ENCODE measurements at places on chromosomes 5 and 9.

DNA sequence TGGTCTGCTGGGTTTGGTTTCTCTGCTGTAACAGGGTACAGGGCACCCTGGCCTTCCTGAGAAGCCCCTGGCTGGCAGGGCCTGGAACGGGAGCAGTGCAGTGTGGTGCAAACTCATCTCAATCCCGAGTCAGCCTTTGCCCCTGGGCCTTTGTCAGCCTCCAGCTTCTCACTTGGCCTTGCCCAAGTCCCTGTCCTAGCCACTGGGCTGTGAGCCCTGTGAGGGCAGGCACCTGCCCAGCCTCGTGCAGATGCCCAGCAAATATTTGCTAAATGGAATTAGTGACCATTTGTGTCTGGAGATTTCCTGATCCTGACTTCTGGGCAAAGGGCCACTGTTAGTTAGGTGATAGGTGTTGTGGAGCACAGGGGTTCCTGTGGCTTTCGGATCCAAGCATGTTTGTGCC is 13.0 kb downstream of the RGS3 start:
- DNase-seq, result no peak

DNA sequence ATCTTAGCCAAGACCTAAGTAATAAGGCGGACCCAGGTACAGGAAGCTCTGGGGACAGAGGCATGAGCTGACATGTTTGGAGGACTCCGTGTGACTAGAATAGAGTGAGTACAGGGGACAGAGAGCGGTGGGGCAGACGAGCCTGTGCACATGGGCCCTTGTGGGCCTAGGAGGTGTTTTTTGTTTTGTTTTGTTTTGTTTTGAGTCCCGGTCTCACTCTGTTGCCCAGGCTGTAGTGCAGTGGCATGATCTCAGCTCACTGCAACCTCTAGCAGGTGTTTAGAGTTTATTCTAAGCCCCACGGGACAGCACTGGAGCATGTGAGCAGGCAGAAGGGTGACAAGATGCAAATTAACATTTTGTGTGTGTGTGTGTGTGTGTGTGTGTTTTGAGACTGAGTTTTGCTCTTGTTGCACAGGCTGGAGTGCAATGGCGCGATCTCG is 3.1 kb upstream of the EEIG1 start:
- DNase-seq, result no peak

- DNase-seq, result no peak
Observed at GRCh38 chr5:173245319-173246134, 10.5 kb upstream of the NKX2-5 start.

GRCh38 chr5:35089334-35090314 is 41.9 kb upstream of the AGXT2 start:
- peak; percentile 67 for DNase-seq

DNA sequence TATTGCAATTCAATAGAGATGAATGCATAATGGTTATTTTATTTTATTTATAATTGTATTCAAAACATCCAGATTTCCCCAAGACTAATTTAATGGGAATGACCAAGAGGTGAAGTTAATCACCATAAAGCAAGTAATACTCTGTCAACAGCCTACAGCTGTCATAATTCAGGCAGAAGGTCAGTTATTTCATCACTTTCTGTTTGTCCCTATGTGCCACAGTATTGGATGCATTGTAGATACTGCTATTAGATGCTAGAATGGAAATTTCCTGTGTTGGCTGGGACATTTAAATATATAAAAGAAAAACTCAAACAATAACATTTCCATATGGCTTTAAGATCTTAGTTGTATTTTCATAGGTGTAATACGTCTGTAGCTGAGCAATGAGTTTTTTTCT is 56.7 kb upstream of the MINAR2 start:
- no peak for DNase-seq

DNA sequence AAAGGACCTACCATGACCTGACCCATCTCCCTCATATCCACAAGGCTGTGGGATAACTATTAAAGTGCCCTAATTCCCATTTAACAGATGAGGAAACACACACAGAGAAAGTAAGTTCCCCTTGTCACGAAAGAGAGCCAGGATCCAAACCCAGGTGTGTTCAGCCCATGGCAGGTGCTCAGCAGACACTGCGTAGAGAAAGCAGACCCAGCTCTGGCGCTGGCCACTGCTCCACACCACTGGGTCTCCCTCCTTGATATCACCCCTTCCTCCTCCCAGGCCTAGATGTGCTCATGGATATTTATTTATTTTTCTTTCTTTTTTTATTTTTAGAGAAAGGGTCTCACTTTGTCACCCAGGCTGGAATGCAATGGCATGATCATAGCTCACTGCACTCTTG is 24.0 kb upstream of the CORO2A start:
- DNase-seq, result no peak

GRCh38 chr9:89969881-89970639 is 365.2 kb downstream of the GADD45G start:
- DNase-seq, result no peak

DNA sequence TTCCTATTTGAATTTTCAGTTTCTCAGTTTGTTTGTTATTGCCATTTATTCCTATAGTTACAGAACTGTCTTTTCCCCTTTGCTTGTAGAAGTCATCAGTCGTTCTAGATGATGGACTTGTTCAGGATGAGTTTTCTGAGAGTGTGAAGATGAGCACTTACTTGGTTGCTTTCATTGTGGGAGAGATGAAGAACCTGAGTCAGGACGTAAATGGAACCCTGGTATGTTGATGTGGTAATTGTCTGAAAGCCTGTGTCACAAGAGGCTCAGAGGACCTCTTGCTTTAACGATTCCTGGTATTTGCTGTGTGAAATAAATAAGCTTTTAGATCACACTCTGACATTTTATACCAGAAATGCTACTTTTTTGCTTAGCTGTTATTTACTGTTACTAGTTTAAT is 50.6 kb downstream of the LNPEP start:
- no peak for DNase-seq

DNA sequence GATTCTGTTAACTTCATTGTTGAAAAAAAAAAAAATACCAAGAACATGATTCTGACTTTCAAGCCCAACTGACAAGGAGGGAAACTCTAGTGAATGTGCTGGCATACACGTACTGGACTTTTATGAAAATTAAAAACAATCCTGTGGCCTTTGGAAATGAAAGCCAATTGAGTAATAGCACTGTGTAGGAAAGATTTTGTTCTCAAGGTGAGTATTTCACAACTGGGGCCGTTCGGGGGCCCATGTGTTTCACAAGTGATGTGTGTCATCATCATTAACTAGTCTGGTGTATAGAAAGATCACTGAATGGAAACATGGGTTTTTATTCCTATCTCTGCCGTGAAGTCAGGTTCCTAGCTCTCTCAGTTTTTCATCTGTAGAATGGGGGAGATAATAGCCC is 605.0 kb upstream of the CLINT1 start:
- DNase-seq, result peak; percentile 68

DNA sequence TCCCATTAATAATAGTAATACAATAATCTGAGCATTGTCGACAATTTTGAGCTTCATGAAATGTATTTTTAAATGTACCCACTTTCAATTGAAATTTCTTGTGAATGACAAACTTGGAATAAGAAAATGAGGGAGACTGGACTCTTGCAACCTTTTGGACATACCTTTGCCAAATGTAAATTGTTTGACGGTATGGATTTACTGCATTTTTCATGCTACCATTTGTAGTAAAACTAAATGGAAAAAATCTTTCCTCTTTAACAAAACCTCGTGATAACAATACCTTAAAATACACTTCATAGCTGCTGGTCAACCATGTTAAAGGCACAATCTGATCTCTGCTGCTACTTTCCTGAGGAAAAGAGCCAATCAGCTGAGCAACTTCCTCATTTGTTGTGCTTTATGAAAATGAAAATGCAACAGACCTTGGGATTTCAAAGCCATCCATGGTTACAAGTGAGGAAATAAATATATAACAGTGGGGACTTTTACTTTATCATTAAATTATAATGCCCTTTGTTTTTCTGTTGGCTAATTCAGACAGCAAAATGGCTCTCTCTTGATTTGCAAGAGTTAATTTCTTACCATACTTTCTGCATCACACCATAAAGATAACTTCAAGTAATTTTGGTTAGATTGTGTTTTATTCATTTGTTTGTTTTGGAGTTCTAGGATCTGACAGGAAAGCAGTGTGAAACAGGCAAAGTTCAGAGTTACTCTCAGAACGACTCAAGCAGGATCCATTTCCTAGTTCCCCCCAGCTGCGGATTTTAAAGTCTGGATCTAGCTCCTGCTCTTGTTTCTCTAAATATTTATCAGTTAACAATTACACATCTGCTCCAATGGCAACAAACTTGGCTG is 1.1 kb downstream of the ALDH1A1 start:
- no peak for DNase-seq

DNA sequence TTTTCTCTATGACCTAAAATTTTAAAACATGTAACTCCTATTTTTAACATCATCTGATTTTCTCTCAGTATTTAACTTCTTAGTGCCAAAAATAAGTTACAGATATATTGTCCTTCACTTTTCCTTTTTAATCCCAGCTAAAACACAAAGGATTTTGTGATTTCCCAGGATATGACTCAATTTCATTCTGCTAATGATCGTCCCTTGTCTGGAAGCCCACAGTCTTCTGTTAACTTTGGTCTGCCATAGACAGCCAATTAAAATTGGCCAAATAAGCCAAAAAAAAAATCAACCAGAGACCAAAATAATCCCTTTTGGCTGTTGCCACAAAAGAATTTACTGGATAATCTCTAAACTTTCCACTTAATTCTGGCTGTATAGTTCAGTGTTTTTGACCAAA is 124.5 kb upstream of the FST start:
- no peak for DNase-seq

DNA sequence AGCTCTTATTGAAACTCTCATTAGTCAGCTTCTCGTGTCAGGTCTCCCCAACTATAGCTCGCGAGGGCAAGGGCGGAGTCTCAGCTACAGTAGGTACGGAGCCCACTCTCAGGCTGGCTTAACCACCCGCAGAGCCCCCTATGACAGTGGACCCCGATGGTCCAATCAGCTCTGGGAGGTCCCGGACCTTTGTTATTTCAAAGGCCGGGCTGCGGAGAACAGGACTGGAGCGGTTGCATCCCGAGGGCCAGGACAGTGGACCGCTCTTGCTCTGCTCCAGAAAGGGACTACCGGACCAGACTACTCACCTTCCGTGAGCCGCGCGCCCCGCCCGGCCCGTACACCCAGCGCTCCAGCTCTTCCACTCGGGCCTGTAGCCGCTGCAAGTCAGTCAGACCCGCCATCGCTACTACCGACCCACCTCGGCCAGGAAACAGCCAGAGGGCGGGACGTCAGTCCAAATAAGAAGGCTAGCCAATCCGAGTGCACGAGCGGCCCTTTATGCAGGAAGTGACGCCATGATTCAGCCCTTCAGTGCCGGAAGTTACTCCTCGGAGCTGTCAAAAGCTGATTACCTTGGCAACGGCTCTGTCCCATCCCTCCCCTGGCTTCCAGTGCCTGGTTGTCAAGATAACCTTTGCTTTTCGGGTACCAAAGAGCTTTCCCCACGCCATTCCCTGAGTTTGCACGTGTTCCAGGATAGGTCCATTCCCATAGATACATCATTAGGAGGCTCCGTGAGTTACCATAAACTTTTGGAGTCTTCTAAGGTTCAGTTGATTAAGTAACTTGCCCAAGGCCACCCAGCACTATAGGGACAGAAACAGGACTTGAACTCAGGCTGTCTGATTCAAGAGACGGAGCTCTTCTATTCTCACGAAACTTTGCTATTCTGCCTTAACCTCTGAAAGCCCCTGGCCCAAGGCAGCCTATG is at the start of gene DCTN3:
TSS of gene DCTN3 (minus strand) at position 435 of the 934 bp plus-strand sequence. CDS start at position 404, 31 bp downstream.
- peak; percentile 96 for DNase-seq

DNA sequence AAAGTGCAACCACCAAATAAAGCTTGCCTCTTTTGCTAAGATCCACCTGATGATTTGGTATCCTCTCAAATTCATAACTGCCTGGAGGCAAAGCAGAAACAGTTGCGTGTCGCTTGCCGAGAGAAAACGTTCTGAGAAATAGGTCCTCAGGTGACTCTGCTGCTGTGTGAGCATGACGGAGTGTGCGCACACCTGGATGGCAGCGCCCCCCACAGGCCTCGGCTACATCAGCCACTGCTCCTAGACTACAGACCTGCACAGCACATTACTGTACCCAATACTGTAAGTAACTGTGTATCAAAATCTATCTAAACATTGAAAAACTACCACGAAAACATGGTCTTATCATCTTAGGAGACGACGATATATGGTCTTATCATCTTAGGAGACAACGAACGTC is 87.4 kb downstream of the CAMSAP1 start:
- no peak for DNase-seq

DNA sequence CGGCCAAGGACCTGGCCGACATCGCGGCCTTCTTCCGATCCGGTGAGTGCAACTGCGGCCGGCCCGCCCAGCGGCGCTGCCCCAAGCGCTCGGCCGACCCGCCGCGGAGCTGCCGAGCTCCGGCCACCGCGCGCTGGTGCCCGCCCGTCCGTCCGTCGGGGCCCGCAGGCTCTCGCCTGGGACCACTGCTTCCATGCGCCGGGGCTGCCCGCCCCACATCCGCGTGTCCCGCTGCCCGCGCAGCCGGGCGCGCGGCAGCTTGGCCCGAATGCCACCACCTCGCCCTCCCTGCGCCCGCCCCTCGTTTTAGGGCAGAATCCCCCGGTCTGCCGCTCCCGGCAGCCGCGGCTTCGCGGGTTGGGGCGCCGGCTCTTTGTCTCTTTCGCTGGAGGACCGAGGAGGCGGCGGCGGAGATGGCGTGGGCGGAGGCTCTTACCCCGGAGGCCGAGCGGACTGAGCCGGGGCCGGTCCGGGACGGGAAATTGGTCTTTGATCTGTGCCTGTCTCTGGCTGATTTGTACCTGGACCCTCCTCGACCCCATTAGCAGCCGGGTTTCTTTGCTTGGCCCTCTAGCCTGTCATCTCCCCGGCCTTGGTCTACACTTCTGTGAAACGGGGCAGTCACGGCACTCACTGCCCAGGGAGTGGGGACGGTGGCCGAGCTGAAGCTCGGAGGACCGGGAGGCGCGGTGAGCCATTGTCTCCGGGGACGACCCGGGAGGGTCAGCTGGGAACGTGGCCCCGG is 871 bp downstream of the TRIO start:
- no peak for DNase-seq

DNA sequence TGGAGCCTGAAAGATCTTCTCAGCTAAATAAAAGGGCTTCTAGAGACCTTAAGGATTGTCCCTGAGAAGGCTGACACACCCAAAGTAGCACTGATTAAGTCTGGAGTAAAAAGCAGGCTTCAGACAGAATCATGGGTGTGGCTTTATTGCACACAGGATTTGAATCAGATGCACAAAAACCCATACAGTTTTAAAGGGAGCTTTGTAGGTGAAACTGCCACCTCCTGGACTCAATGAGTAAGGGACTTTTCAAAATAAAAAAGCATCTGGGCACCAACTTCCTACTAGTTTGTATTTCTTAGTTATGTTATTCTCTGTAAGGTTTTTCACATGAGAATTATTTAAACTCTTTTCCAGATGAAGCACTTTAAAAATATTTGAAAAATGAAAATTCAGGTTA is 129.4 kb downstream of the EDIL3 start:
- DNase-seq, result peak; percentile 31

All from stromal cell of bone marrow (primary cell).